NCI-H187 treated with DMSO at 0.1 percent for 48 hours (cell line): ENCODE measurements at places on chromosomes 2 and 18.

DNA sequence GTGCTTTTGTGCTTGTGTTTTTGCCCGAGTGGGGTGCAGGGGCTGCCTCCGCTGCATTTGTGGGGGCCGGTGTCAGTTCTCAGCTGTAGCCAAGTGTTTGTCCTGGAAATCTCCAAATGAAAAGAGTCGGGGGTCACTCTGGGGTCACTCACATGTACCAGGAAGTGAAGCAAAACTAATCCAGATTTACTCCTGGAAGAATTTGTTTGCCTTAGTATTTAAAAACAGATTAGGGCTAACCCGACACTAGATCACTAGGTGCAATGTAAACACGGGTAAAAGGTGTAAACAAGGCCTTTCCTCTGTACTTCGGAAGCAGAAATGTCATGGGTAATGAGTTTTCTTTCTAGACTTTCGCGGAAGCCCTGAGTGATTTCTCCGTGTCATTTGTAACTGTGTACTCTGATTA, 50.3 kb downstream of the GBX2 start:
- no peak for DNase-seq

- no peak for DNase-seq
These were observed 219.6 kb upstream of the RGPD4 start for GRCh38 chr2:107607054-107607453.

GRCh38 chr2:64177315-64177714, 33.1 kb upstream of the PELI1 start:
- no peak for DNase-seq

- no peak for DNase-seq
These were observed 19.5 kb downstream of the CXCR4 start for GRCh38 chr2:136098441-136098840.

GRCh38 chr18:49723648-49724180, 89.6 kb downstream of the ACAA2 start:
- DNase-seq: no peak

DNA sequence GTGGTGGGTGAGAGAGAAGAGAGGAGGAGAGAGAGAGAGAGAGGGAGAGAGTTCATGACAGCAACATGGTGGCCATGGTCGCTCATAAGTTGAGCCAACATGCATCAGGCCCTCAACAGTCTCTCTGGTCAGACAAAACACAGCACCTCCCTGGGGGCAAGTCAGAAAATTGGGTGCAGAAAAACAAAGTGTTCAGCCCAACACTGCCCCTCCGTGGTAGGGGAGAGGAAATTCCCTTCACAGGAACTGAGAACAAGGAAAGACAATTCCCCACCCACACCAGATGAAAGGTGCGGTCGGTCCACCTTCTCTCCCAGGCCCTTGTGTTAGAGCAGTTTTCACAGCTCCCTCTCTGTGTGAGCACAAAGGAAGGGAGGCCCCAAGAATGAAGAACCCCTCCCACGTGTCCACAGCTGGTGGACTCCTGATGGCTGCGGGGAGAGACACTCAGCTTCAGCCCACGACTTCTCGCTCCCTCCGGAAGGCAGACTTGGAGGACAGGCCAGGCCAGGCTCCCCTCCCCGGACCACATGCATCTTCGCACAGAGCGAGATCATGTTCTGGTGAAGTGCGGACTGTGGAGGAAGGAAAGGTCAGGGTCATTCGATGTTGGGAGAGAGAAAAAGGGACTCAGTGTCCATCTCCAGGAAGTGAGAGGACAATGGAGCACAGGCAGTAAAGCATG, 181.7 kb downstream of the ANAPC1 start:
- no peak for DNase-seq
